ENCODE measurements at places on chromosomes 12 and 14.

DNA sequence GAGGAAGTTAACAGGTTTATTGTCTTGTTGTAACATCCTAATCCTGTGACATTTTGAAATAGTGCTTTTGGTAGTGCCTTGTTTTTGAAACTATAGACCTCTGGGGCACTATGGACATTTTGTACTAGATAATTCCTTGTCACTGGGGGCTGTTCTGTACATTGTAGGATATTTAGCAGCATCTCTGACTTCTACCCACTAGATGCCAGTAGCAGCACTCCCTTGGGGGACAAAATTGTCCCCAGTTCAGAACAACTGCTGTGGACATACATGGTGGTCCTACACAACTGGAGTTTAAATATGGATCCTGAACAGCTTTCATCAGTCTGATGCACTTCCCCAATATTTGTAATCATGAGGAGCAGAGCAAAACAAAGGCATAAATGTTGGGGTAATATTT, 264.7 kb downstream of the RAD51B start:
- no peak for DNase-seq
- no peaks in the 10 kb centered on the region for H3K27me3 ChIP-seq

DNA sequence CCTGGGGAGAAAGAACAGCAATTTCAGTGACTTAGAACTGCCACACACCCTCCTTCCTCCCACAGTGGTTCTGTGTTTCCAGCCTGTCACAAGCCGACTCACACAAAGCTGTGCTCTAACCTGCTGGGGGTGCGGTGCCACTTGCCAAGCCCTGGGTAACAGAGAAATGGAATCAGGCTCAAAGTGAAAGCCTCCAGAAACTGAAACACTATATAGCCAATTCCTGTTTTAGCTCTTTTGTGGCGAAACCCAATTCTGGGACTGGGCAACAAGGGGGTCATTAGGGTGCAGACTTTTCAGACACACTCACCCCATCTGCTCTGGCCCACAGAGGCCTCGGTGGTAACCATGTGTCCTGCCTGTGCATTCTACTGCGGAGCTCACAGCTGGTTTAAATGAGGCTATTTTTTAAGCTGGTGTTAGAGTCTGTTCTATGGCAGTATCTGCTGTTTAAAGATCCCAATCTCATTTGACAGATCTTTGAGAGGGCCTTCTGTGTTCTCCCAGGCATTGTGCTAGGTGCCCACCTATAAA, 15.2 kb upstream of the ACTR6 start:
- no peaks in the 10 kb centered on the region for H3K27me3 ChIP-seq
- no peak for DNase-seq

DNA sequence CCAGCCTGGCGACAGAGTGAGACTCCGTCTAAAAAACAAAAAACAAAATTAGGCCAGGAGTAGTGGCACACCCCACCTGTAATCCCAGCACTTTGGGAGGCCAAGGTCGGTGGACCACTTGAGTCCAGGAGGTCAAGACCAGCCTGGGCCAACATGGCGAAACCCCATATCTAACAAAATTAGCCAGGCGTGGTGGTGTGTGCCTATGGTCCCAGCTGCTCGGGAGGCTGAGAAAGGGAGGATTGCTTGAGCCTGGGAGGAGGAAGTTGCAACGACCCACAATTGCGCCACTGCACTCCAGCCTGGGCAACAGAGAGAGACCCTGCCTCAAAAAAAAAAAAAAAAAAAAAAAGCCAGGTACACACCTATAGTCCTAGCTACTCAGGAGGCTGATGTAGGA, 37.0 kb downstream of the KDM2B start:
- H3K27ac ChIP-seq: no peak overlapping the region
- H3K4me3 ChIP-seq: no peak overlapping the region
- no peak for DNase-seq
- H3K27me3 ChIP-seq: no peaks in the 10 kb centered on the region
- peaks cover 43% of the 10 kb centered on the region for H3K4me1 ChIP-seq

GRCh38 chr12:1533205-1533601, 61.2 kb downstream of the FBXL14 start:
- DNase-seq: no peak
- H3K4me1 ChIP-seq: peaks cover 41% of the 10 kb centered on the region
- peak overlapping the region; percentile 78 for H3K4me3 ChIP-seq
- H3K27me3 ChIP-seq: peaks cover 69% of the 10 kb centered on the region
- peak overlapping the region; percentile 83 for H3K27ac ChIP-seq

DNA sequence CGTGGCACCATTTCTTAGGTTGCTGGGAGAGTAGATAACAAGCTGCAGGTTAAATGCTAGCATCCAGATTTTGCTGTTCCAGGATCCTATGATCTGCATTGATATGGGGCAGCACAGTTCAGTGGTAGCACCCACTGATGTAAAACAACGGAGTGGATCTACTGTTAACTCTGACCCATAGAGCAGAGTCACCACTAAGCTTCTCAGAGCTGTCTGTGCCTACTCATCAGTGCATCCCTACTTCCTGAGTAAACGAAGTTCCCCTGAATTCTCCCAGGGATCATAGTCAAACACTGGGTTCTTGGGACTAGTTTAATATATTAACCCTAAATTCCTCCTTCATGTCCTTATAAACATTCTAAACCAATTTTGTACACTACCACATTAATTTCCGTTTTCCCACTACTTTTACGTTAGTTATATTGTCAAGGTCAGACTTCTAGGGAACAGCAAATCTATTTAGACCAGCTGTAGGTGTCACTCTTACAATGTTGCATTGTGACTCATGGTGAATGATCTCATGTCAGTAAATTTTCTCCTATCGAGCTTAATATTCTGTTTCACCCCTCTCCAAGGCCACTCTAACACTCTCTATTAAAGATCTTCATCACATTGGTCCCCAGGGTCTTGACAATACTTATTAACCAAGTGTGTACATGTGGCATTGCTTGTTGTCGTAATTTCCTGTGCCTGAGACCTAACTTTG, 10.3 kb downstream of the RERGL start:
- H3K27me3 ChIP-seq: no peaks in the 10 kb centered on the region
- no peak overlapping the region for H3K27ac ChIP-seq
- no peak for DNase-seq
- no peaks in the 10 kb centered on the region for H3K36me3 ChIP-seq
- H3K4me3 ChIP-seq: no peak overlapping the region
- H3K4me1 ChIP-seq: no peaks in the 10 kb centered on the region

DNA sequence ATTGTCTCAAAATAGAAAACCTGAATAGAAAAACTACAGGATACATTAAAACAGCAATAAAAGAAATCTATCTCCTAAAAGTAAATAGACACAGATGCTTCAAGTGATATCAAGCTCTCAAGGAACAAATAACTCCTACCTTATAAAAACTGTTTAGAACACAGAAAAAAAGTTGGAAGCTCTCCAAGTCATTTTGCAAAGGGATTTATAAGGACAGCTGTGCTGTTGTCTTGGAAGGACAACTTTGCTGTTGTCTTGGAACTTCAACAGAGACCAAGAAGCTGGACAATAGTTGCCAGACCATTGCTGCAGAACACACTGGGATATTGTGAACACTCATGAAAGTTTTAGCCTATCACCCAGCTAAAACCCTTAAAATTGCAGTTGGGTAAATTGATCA, 780.7 kb downstream of the FLRT2 start:
- no peaks in the 10 kb centered on the region for H3K27me3 ChIP-seq
- H3K27ac ChIP-seq: no peak overlapping the region
- H3K36me3 ChIP-seq: no peaks in the 10 kb centered on the region
- no peak overlapping the region for H3K4me3 ChIP-seq
- DNase-seq: no peak

- no peak for DNase-seq
- no peak overlapping the region for H3K4me3 ChIP-seq
- H3K4me1 ChIP-seq: no peaks in the 10 kb centered on the region
- no peaks in the 10 kb centered on the region for H3K27me3 ChIP-seq
Observed at GRCh38 chr14:29271669-29272068, 505.1 kb downstream of the FOXG1 start.

DNA sequence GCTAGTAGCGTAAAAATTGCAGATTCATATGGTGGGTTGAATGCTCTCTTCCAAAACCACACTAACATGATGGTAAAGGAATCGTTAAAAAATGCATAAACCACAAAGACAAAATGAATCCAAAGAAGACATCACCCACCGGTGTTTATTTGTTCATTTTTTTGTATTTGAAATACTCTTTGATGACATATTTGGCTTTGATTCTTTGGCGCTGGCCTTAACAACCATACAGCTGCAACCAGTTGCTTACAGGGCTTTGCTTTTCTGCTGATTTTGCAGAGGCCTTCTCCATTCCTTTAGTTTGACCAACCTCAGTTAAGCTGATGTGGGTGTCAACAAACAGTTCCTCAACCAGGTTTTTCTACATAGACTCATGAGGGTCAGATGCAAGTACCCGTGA, 103.5 kb downstream of the CACNA1C start:
- no peak overlapping the region for H3K27ac ChIP-seq
- DNase-seq: no peak
- H3K4me1 ChIP-seq: peaks cover 2% of the 10 kb centered on the region
- H3K27me3 ChIP-seq: peaks cover 22% of the 10 kb centered on the region

- H3K27me3 ChIP-seq: no peaks in the 10 kb centered on the region
- no peak for DNase-seq
- H3K4me3 ChIP-seq: no peak overlapping the region
- peaks cover 9% of the 10 kb centered on the region for H3K4me1 ChIP-seq
Observed at GRCh38 chr12:103327676-103328075, 168.1 kb downstream of the C12orf42 start.

Measured in stimulated activated naive B cell treated with anti-CD40 and anti-IgM and Interleukin-4, amounts not matched to agents 10 μg/mL and 1 μg/mL and 100 μg/mL, for 72 hours (primary cell).